ENCODE measurements at places on chromosomes 2 and 18. TPM values are rescaled to one million over a fixed set of nuclear protein-coding genes. Genes with fewer than 3 reads are reported as not detected.

GRCh38 chr2:126658319-126658904 lies 2.5 kb downstream of the GYPC start:
- DNase-seq = no peak

DNA sequence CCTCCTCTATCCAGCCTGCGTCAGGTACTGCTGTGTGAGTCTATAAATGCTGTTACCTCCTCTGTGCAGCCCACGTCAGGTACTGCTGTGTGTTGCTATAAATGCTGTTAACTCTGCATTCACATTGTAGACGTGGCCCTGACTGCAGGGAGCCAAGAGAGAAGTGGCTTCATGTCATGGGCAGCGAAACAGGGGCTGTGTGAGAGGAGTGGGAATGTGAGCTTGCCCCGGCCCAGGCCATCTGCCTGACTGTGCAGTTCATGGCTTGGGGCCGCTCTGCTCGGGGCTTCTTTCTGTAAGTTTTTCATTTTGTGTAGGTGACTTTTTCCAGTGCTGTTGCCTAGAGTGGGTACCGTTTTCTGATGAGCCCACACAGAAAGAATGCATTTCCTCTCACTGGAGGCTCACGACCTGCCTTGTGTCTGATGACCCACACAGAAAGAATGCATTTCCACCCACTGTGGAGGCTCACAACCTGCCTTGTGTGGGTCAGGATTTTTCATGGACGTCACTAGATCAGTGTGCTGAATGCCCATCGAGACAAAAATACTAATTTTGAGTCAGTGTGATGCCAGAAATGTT lies 104.5 kb downstream of the SNTG2 start:
- no peak for DNase-seq

DNA sequence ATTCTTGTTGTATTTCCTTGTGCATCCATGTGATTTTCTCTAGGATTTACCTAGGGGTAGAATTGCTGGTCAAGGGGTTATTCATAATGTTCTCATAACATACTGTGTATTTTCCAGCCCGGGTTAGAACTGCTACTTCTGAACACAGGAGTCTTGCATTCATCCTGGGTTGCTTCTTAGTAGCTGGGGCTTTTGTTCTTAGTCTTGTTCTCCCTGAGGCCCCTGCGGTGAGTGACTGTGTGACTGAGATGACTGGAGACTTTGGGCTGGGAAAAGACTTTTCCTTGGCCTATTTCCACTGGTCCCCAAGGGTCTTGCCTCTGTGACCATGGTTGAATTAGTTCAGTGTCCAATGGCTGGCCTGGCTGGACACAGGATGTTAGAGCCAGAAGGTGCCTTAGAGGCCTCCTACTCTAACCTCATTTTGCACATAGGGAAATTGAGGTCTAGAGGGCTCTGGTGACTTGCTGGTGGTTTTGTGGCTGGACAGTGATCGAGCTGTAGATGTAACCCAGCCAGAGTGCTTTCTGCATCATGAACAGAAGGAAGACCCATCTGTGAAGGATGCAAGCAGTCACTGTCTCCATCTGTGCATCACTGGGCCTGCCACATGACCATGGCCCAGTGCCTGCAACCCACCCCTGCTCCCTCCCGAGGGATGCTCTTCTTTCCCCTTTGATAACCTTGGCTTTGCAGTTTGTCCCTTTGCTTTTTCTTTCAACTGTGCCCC lies 233.3 kb downstream of the FHOD3 start:
- DNase-seq = no peak

Gene C1QL2
- not detected for polyA plus RNA-seq

Gene DSC3
- 1.7 TPM for polyA plus RNA-seq
